ENCODE measurements at places on chromosomes 3 and 15.

- no peak for DNase-seq
These were observed 216.6 kb upstream of the GRM7 start for GRCh38 chr3:6644070-6644929.

DNA sequence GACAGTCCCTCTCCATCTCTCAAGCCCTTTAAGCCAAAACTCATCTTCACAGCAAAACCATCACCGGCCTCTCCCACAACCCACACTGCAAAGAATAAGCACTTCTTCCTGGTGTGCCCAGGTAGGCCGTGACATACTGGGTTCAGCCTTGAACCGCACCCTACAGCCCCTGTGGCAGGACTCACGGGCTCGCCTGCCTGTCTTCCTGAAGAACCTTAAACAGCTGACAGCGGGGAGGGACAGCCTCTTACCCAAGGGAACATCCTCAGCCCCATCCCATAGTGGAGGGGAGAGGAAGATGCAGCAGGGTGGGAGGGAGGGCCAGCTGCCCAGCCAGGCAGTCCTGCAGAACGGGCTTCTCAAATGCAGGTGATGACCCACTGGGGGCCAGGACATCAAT is 40.2 kb downstream of the TBC1D2B start:
- no peak for DNase-seq

DNA sequence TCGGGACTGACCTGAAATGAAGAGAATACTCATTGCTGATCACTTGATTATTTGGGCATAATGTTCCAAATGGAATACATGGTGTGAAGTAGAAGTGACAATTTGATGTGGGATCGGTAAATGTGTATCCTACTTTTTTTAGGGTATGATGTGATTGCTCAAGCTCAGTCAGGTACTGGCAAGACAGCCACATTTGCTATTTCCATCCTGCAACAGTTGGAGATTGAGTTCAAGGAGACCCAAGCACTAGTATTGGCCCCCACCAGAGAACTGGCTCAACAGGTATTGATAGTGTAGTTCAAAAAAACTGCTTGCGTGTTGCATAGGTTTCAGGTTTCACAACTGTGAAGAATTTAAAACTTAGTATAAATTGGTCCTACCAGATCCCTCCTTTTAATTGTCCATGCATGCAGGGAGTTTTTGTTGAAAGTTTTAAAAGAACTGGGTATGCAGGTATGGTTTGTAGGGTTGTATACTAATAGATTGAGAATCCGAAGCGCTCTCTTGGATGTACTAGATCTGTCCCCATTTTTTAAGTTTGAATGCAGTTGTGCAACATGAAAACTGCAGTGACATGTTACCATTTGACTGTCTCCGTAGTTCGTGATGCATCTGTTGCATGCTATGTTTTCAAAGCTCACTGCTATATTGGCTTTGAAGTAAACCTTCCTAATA is 1.6 kb downstream of the EIF4A2 start:
- no peak for DNase-seq

DNA sequence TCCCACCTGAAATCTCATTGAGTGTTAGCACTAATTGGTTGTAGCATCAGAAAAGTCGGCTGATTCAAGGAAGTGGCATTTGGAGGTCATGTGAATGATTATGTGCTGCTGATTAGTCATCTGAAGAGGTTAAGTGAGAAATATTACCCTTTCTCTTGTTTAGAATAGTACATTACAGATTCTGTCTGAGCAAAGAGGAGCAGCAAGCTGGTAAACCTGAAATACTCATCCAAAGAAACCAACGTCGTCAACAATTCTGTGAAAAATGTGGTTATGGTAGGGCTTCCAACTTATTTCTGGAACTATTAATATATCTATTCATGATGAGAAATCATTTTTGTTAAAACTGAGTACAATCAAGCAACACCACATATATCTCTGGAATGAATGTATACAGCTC is 1024.9 kb downstream of the TUSC7 start:
- DNase-seq, result no peak

All from T follicular helper cell (primary cell).